ENCODE measurements at places on chromosomes 1 and 21.

- DNase-seq = no peak
These were observed 21.8 kb downstream of the KDM4A start for GRCh38 chr1:43671626-43672330.

GRCh38 chr1:52403566-52404115 is 582 bp downstream of the ORC1 start:
- no peak for DNase-seq

- DNase-seq = no peak
These were observed 71.5 kb downstream of the IFI44 start for GRCh38 chr1:78721136-78721535.

GRCh38 chr1:209854196-209854595 is 26.4 kb downstream of the UTP25 start:
- peak; percentile 22 for DNase-seq

- no peak for DNase-seq
These were observed 356.3 kb downstream of the USP25 start for GRCh38 chr21:16086121-16086520.

GRCh38 chr1:170768929-170769328 is 105.0 kb downstream of the PRRX1 start:
- DNase-seq = no peak

DNA sequence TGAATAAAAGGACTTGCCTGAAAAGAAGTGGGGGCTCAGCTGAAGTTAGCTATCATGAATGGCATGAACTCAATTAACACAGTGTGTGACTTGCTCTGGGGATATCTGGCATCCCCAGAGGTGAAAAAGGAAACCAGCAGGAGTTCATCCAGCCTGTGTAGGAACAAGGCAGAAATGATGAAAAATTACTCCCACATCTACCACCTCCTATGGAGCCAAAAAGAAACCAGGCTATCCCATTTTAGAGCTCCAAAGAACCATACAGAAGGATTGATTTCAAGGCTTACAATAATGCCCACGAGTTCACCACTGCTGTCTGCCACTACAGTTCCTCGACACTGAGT is 25.3 kb downstream of the TP53BP2 start:
- no peak for DNase-seq

DNA sequence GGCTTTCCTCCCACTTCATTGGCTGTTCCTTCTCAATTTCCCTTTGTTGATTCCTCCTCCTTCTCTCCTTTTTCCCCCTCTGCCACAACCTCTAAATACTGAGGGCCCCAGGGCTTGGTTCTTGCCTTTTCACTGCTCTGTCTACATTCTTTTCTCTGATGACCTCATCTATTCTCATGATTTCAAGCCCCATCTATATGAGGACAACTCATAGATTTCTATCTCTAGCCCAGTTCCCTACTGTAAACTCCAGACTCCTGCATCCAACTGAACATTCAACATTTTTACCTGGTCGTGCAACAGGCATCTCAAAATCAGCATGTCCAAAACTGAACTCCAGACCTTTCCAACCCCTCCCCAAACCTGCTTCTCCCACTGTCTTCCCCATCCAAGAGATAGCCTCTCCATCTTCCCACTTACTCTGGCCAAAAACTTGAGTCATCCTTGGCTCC is 11.5 kb upstream of the SLC9A1 start:
- DNase-seq = no peak

GRCh38 chr1:162612606-162613400 is 19.5 kb upstream of the DDR2 start:
- no peak for DNase-seq

GRCh38 chr1:51960262-51960661 is 30.2 kb downstream of the RAB3B start:
- DNase-seq = no peak

DNA sequence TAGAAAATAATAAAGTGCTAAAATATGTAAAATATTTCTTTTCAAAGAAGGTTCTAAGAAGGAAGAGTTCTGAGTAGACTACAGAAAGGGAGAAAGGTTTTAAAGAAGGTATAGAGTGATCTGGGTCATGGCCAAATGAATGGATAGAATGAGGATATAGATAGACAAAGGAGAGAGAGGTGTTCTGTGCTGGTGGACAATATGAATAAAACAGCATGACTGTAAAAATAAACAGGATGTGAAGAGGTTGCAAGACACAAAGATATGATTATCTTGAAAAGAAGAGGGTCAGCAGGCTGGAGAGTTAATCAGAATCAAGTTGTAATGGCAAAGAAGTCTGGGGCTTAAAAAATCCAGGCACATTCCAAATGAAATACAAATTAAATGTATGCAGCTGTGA is 86.7 kb upstream of the GNG4 start:
- DNase-seq = no peak

GRCh38 chr21:45806042-45806441 is 162.5 kb downstream of the PCBP3 start:
- DNase-seq = no peak

- no peak for DNase-seq
These were observed 6.5 kb upstream of the C1orf146 start for GRCh38 chr1:92211166-92211565.

DNA sequence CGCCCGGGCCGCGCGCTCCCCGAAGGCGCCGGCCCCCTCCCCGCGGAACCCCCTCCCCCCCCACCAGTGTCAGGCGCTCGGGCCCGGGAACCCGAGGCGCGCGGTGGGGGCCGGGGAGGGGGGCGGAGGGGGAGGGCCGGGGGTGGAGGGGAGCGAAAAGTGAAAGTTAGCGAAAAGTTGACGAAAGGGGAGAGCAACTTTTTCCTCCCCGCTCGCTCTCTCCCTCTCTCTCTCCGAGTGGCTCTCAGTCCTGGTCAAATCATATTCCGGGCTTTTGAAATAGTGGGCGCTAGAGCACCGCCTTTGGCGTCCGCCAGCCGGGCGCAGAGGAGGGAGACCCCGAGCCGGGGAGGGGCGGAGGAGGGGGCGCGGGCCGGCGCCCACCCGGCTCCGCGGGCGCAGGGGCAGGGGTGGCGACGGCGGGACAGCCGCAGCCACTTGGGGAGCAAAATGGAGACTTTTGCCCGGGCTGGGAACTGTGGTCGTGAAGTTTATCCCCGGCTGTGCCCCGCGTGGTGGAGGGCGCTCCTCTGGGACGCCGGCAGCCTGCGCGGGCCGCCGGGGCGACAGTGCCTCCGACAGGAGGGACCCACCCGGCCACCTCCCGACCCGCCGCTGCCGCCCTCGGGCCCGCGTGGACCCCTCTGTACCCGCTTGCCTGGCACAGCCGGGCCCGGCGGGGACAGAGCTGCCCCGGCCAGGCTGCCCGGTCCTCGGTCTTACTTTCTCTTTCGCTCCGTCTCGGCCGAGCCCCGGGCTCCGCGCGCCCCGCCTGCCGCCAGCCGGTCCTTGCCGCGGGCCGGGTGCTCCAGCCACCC is 697 bp downstream of the PRDM16 start:
- DNase-seq = peak; percentile 53
